ENCODE measurements at places on chromosomes 6 and 20.

DNA sequence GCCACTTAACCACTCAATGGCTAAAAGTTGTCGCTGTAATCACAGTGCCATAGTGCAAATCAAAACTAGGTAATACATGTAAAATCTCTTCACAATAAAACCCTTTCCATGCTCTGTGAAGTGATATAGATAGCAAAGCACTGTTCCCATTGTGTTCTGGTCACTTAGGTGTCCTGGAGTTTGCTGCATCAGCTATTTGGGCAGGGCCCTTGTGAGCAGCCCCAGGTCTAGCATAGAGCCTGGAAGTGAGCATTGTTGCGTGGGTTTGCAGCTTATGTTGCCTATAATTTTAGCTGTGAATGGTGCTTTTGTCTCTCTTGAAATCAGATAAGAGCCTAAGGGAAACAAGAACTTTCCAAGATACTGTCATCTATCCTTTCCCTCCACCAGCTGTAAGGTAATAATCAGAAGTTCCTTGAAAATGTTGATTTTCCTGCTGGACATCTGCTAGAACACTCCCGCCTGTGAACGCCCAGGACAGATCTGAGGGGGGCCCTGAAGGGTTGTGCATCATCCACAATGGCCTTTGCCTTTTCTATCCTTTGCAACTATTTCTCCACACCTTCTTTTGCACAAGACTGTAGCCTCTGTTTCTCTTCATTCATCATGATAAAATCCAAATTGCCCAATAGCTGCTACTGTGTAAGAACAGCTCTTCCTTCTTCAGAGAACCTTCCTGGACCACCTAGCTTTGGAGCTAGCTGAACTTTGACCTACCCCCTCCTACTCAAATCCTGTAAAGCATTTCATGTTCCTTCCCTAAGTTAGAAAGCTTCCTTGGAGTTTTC lies 57.0 kb downstream of the TNFAIP3 start:
- no peak for DNase-seq

GRCh38 chr20:242905-243304 lies 14.6 kb upstream of the DEFB132 start:
- DNase-seq: no peak

- no peak for DNase-seq
Observed at GRCh38 chr6:112041535-112041934, 12.4 kb upstream of the CCN6 start.

DNA sequence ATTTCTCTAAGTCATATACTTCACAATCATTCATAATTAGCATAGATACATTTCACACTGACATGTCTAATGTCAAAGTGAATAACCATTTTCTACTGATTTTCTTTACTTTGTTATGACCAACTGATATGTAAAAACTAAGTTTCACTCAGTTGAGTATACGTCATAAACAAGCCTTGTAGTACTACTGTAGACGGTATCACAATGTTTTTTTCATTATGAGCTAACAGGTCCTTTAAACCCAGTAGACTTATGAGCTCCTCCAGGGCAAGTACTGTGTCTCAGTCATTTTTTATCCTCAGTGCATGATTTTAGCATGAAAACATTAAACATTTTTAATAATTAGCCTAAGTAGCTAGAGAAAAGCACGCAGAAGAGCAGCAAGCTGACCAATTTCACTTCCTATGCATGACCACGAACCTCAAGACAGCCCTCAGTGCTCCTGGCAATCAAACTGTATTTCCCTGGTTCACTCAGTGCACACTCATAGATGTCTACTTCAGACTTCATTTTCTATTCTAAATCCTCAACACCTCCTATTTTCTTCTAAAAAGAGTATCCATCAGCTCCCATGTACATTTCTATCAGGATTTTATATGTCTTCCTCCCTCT lies 32.0 kb upstream of the TFAP2D start:
- no peak for DNase-seq

DNA sequence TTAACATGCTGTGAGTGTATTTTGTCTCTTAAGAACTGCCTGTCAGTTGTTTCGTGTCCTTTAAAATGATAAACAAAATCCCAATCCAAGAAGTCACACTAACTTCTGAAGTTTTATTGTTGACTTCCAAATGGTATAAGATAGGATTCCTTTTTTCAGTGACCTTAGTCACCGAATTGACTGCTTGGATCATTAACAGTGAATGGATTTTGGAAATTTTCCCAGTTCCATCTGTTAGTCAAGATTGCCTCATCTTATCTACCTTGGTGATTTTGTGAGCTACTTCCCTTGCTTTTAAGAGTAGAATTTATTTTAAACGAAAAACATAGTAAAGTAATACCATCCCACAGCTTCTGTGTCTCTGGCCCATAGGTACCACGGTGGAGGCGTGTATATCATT lies 14.9 kb downstream of the RIOK1 start:
- no peak for DNase-seq

GRCh38 chr6:163199371-163199770 lies 215.1 kb upstream of the QKI start:
- no peak for DNase-seq

DNA sequence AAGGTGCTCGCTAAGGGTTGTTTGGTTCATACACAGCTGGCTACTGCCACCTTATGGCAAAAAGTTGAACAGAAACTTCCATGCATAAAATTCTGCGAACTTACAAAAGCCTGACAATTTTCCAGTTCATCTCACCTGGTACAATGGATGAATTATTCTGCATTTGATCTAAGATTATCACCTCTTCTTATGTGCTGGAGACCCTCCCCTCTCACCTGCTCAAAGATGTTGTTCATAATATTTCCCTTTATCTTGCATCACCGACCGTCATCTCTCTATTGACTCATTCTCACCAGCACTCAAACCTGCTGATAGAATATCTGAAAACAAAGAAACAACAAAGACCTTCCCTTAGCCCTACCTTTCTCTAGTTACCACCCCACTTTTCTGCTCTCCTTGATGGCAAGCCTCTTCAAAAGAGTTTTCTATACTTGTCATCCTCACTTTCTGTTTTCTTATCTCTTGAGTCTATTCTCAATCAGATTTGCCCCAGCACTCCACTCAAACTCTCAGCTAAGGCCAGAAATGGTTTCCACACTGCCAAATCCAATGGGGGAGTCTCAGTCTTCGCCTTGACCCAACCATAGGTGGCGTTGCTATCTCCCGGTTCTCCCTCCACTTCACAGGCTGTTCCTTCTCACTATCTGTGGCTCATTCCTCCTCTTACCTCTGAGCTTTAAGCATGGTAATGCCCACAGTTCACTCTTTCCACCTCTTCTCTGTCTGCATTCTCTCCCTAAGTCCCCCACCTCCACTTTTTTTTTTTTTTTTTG lies 25.8 kb downstream of the SNRNP48 start:
- DNase-seq: no peak

DNA sequence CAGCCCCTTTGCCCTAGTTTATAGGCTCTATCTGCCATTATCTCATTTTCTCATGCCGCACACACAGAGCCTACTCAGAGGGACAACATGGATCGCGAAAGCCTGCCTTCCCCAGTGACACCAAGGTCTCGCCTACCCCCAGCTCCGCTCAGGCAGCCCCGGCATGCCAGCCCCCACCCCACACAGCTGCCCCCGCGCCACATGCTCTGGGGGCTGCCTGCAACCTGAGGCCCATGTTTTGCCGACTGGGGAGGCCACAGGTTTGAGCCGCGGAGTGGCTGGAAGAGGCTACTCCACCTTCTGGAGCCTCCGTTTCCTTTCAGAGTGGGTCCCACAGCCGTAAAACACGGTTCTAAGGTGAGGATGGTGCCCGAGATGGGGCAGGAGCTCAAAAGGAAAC lies 102.1 kb downstream of the ASXL1 start:
- no peak for DNase-seq

DNA sequence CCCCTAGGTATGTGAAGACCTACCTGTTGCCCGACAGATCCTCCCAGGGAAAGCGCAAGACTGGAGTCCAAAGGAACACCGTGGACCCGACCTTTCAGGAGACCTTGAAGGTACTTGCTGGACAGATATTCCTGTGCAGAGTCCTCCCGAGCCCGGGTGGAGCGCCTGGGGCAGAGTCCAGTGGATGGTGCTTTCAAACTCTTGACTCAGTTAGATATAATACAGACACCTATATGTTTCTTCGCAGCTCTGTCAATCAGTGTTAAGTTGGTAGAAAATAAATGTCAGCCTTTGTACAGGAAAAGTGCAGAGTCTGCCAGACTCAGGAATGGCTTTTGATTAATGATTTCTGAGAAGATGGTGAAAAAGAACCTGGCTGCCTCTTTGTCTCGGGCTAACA lies 67.2 kb downstream of the EZR start:
- no peak for DNase-seq

DNA sequence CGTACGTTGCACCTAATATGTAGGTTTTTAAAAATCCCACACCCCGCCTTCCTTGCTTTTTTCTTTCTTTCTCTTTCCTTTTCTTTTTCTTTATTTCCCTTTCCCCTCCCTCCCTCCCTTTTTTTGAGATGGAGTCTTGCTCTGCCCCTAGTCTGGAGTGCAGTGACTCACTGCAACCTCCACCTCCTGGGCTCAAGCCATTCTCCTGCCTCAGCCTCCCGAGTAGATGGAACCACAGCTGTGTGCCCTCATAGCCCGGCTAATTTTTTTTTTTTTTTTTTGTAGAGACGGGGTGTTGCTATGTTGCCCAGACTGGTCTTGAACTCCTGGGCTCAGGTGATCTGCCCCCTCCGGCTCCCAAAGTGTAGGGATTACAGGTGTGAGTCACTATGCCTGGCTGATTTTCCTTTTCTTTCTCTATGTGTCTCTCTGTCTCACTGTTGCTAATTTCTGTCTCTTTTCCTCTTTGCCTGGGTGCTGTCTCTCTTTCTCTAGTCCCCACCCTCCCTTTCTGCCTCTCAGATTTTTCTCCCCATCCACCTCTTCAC lies 61.2 kb downstream of the SRC start:
- no peak for DNase-seq

- no peak for DNase-seq
Observed at GRCh38 chr6:83952830-83953229, 80.7 kb upstream of the MRAP2 start.

DNA sequence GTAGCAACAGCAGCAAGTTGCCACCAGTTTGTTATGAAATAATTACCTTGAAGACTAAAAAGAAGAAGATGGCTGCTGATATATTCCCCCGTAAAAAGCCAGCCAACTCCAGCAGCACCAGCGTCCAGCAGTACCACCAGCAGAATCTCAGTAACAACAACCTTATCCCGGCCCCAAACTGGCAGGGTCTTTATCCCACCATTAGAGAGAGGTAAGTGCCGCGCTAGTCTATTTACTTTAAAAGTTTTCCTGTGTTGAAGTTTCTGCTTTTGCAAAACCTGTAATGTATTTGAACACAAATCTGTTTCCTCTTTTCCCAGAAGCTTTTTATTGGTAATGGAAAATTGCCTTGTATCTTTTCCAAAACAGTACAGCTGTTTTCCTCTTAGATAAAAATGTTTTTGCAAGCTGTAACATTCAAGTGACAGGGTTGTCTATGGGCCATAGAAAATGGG lies 725 bp downstream of the BTBD3 start:
- DNase-seq: no peak

DNA sequence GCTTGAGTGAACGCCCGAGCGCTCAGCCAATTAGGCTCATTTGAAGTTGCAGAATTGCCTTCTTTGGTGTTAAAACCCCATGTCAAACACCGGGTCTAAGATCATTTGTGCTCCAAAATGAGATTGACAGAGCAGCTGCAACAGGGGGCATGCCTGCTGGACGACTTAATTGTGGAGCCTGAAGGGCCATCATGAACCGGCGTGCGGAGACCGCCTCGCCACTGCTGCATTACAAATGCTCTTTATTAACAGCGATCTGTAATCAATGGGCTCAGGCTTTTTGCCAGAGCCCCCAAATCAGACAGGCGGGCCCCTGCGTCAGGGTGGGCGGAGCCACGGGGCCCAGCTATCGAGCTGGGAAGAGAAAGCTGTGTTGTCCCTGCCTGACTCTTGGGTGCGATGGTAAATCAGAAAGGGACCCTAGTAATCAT lies 183.2 kb downstream of the SIM1 start:
- DNase-seq: no peak

DNA sequence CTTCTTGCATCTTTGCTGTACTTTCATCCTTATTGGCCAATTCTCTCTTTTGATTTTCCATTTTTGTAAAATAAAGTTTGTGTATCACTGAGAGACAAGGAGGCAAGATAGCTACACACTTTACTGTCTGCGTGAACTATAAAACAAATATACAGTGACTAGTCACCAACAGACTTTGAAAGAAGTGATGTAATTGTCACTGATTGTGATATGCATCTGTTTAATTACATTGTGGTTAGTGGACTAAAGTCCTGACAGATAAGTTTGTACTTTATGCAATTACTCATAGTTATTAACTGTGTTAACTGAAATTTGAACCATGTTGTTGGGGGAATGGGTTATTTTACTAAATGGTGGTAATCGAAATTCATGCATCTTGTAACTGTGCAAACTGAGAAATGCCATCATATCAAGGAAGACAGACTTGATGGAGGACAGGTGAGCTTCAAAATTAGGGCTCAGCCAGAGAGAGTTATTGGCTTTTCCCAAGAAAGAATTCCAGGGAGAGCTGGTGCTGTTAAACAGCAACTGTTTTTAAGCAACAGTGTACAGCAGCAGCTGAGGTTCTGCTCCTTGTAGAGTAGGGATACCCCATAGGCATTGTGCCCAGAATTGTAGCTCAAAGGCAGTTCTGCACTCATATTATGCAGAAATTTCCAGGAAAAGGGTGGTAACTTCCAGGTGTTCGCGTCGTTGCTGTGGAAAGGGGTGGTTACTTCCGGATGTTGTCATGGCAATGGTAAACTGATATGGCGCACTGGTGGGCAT lies 62.9 kb downstream of the EFHC1 start:
- DNase-seq: no peak

DNA sequence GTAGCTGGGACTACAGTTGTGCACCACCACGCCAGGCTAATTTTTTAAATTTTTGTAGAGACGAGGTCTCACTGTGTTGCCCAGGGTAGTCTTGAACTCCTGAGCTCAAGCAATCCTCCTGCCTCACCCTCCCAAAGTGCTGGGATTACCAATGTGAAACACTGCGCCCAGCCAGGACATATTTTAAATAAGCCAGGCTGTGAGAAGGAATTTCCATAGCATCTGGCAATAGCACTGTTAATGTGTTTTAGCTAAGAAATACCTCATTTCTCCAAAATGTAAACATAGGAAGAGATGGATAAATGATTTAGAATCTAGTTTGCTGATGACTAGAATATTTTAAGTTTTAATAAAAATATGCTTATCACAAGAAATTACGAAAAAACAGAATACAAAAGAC lies 27.0 kb upstream of the SLA2 start:
- DNase-seq: no peak

DNA sequence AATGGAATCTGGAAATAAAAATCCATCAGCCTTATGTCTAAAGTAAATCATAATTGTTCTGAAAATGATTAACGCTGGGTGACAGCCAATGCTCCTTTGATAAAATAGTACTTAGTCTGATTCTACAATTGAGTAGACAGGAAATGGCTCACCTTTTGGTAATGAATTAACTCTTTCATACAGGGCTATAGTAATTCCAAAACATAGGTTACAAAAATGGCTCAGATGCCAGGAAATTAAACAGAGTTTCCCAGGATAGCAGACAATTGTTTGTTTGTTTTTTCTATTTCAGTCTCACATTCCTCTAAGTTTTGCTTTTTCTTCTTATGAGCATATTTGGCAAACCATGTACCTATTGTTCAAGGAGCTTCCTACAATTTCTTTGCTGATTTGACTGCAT lies 257.2 kb upstream of the EPHA7 start:
- no peak for DNase-seq

GRCh38 chr20:31721408-31722256 lies 1.0 kb downstream of the BCL2L1 start:
- no peak for DNase-seq

- DNase-seq: no peak
Observed at GRCh38 chr6:3361312-3362037, 95.4 kb downstream of the SLC22A23 start.

- no peak for DNase-seq
Observed at GRCh38 chr6:25377664-25378063, 98.5 kb downstream of the CARMIL1 start.
